Tongue (tissue), 3 donors: ENCODE measurements at places on chromosomes 16 and 17.

DNA sequence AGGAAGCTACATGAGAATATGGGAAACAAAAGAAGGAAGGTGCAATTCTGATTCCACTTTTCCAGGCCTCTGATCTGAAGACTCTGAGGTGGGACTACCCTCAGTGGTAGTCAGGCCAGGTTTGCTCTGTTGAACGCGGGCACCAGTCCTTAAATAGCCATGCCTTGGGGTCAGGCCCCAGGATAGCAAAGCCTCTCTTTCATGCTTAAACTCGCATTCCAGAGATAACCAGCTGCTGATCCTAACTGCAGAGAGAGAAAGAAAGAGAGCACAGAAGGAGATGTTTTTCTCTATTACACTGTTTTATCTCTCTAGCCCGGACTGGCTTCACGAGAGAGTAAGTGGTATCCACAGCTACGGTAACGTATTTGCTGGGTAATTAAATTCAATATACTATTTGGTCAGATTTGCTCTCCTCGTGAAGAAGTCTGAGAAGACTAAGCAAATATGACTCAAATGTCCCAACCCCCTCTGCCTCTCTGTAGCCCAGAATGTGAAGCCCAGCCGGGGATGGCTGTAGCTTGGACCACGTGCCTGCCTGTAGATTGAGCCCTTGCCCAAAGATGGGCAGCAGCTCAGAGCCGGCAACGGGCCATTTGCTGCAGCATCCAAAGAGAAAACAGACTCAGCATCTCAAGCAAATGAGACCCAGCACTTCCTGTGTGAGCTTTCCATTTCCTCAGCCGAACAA, 122.2 kb downstream of the SMG6 start:
- peak; percentile 72 for DNase-seq

DNA sequence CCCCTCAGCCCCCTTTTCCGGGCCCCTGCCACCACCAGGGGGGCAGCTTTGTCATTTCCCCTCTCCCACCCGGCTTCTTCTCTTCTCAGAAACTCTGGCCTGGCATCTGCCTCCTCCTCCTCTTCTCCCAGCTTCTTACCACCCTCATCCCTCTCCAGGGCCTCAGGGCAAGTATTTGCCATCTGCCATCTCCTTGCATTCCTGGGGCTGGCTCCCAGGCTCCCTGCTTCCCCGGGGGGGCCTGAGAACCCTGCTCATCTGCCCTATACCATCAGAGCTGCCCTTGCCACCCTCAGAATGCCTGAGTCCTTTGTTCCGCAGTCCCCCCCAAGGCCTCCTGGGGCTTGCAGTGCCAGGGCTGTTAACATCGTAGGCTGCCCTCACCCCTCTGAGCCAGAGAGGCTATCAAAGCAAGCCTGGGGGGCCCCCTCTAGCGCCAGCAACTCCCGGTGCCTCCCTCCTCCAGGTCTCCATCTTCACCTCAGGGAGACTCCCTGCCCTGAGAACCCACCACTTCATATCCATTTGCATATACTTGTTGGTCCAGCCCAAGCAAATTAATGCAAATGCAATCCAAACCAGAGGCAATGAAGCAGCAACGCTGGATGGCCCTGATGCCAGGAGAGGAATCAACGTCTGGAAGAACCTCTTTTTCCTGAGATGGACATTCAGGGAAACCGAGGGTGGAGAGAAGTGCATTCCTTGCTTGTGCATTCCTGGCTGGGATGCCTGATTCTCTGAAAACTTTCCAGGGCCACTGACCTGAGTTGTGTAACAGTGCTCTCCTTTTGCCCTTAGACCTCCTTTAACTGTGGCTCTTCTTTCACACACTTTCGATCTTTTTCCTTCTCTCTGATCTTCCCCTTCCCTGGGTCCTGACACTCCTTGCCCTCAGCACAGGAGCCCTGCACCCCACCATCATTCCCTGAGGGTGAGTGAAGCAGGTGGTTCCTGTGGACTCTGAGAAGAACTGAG, 20.7 kb upstream of the SP2 start:
- DNase-seq = no peak

GRCh38 chr17:34222722-34223497, 32.2 kb upstream of the CCL2 start:
- no peak for DNase-seq

- no peak for DNase-seq
Observed at GRCh38 chr16:67429799-67430503, 970 bp upstream of the HSD11B2 start.

GRCh38 chr16:84143784-84144199, 1.2 kb downstream of the HSDL1 start:
- DNase-seq = no peak
